GM12878 (cell line): ENCODE measurements at places on chromosomes 5 and 9. TPM values are rescaled to one million over a fixed set of nuclear protein-coding genes. Genes with fewer than 3 reads are reported as not detected.

Gene SLC45A2
- not detected in 2 replicates for total RNA-seq

Gene EPB41L4A
- 0.28 and 1.3 TPM in 2 replicates for total RNA-seq

Gene ADAM19
- 87.3 and 92.8 TPM in 2 replicates for total RNA-seq

Gene IGFBPL1
- total RNA-seq, result not detected in 2 replicates

Gene PRDM9
- not detected in 2 replicates for total RNA-seq

Gene SAXO1
- not detected in 2 replicates for total RNA-seq

Gene PRRC1
- total RNA-seq, result 35.0 and 35.8 TPM in 2 replicates
